ENCODE measurements at places on chromosomes 7 and 10.

DNA sequence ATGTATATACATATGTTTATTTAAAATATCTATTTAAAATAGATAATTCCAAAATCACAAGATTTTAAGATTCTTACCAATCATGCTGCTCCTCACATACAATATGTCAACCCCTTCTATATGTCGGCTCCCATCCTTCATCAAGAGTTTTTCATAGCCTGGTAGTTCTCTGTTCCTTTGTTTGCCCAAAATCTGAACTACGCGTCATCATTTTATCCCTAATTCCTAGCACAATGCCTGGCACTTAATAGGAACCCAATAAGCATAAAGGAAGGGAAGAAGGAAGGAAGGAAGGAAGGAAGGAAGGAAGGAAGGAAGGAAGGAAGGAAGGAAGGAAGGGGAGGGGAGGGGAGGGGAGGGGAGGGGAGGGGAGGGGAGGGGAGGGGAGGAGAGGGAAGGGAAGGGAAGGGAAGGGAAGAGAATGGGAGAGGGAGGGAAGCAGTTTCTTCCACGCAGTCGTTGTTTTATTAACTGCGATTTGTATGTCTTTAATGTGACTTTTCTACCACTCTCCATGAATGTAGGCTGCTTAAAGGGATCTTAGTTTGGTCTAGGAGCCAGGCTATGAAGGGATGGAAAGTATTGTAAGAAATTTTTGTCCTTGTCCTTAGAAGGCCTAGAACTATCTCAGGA is 83.3 kb upstream of the PCGF5 start:
- no peak for ATAC-seq

DNA sequence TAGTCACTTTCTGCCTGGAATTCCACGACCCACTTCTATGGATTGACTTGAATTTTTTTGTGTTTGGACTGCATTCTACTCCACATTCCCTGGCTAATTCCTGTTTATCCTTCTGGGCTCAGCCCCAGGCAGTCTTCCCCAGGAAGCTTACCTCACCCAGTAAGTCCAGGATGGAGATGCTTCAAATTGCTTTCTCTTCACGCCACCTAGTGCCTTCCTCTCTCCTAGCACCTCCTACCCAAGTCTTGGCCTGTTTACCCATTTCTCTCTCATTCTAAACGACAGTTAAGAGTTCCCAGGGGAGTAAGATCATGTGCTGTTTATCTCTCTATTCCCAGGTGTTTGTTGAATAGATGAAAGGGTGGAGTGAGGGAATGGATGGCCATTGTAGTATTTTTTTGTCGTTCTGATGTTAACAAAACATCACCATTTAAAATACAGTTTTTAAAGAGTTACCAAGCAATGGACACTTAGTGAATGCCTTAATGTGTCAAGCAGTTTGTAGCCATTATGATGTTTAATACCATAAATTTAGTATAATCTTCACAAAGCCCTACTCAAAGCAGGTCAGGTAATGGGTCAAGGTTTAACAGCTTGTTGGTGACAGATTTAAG is 45.5 kb upstream of the TARP start:
- ATAC-seq = peak; percentile 51

- ATAC-seq = no peak
Measured at GRCh38 chr7:120992272-120992964, 3.9 kb downstream of the CPED1 start.

DNA sequence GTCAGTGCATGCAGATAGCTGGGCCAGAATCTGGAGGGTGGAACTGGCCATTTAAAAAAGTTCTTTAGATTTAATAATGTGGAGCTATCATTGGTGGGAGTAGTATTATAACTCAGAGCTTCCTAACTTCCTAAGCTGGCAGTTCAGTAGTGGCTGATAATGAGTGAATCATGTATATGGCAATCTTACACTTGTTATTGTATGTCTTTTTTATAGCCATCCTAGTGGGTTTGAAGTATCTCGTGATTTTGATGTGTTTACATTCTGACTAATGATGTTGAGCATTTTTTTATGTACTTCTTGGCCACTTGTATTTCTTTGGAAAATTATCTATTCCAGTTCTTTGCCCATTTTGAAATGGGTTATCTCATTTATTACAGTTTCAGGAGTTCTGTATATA is 15.4 kb downstream of the TFAM start:
- ATAC-seq = no peak

DNA sequence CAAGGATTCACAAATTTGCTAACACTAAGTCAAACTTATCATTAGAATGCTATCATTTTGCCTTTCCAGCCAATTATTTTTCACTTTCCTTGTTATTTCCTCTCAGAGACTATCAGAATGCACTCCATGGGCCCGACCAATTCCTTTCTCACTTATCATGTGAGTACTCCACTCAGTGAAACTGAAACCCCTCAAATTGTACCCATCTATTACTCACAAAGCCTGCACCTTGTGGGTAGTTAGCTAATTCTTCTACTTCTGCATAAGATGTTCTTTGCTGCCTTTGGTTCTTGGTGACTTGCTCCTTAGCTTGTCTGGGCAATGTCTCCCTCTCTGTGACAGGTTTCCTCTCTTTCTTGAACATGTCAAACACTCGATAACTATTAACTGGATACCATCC is 35.2 kb upstream of the MBL2 start:
- no peak for ATAC-seq

DNA sequence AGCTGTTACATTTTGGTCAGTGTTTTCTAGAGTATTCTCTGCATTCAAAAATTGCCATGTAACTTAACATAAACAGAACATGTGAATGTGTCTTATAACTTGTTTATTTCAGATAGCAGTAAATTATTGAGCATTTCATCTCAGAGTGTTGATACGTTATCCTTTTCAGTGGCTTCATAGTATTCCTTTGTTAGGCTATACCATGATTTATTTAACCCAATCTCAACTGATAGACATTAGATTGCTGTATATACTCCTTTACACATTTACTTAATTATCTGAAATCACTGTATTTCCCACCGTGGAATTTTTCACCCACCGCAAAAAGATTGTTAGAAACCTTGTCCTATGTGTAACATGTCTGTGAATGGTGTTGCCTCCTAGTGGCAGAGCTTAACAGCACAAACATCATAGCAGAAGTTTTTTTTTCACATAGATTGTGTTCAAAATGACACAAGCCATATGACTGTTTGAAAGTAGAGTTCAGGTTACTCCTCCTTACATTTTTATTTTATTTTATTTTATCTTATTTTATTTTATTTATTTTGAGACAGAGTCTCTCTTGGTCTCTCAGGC is 21.4 kb downstream of the SLF2 start:
- no peak for ATAC-seq

DNA sequence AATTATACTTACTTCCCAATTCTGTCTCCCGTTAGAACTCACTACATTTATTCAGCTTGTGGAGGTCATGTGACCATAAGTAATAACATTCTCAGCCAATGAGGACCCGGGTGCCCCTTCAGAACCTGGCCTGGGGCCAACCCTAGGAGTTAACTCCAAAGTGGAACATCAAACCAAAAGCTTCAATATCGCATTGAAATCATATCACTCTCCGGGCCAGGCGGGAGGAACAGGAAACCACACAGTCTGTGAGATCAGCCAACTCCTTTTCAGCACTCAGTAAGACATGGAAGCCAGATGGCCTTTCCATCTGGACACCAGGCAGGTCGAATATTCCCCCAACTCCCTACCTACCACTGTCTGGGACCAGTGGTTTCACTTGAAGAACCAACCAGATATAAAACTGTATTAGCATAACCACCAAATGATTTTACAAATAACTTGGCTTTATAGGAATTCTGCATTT is 5.5 kb downstream of the CREB3L2 start:
- no peak for ATAC-seq

DNA sequence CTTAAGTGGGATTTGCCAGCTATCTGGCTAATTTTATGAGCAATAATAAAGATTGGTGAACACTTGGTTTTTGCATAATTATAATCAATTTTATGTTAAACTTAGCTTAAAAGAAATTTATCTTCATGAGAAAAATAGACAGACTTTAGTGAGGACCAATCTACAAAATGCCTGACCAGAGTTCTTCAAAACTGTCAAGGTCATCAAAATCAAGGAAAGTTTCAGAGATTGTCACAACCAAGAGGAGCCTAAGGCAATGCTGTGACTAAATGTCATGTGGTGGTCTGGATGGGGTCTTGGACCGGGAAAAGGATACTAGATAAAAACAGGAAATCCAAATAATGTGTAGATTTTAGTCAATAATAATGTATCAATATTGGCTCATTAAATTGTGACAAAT is 17.7 kb upstream of the FAM170B start:
- no peak for ATAC-seq

DNA sequence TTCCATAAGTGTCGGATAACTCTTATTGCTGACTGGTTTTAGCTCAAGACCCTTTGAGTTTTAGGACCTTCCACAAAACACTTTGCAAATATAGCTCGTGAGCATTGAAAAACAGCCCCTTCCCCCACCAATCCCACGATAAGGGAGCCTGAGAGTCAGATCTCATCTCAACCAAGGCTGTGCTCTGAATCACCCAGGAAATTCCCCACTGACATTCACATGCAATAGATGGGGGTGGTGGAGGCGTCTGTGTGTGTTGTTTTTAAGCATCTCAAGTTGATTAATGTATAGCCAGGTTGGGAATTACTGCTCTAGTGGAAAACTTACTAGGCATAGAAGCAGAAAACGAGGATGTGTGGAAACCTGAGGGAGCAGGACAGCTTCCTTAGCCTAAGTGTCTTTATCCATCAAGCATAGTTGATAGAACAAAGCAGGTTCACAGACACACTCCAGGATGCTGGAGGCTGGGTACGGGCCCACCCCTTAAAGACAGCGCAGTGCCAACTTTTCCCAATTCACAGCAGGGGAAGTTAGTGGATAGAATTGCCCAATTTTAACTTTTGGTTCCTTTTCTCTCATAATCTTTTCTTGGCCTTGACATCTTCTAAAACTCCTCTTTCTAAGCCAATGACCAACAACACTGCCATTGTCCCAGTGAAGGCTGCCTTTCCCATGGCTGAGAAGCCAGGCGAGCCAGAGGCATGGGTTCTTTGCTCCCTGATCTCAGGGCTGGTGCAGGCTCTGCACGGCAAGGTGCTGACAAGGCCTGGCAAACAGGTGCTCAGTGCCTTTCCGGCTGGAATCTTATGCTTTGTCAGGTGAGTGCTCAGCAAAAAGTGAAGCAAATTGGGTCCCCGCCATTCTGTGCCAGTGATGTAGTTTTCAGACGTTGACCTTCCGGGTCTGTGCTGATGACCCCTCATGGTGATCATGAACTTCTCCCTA is 98.5 kb upstream of the INSIG1 start:
- peak; percentile 96 for ATAC-seq

GRCh38 chr7:140673774-140674155 is 1.0 kb downstream of the ADCK2 start:
- ATAC-seq = no peak

Measured in activated CD4-positive, CD25-positive, alpha-beta regulatory T cell treated with anti-CD3 and anti-CD28 coated beads, Interleukin-2, amount 50 U/mL, for 24 hours (primary cell).